Renal cortex interstitium (tissue), 15 donors: ENCODE measurements at places on chromosomes 16 and 17.

GRCh38 chr17:37742116-37742761, 2.6 kb downstream of the HNF1B start:
- no peak for DNase-seq

DNA sequence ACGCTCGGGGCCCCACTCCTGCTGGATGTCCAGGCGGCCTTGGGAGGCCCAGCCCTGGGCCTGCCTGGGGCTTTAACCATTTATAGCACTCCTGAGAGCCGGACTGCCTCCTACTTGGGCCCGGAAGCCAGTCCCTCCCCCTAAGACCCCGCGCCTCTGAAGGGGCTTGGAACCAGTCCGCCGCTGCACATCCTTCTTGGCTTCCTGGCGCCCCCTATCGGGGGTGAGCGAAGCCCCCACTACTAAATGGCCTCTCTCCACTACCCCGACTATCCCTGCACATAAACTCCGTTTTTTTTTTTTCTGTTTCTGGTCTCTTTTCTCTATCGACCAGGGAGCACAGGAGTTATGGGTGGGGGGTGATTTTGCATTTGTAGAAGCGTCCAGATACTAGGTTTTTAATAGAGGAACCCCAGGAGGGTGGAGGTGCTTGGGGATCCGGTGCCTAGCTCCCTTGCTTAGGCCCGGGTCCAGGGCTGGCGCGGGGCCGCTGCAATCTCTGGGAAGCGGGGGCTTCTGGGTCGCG, 633 bp upstream of the NOL3 start:
- no peak for DNase-seq

DNA sequence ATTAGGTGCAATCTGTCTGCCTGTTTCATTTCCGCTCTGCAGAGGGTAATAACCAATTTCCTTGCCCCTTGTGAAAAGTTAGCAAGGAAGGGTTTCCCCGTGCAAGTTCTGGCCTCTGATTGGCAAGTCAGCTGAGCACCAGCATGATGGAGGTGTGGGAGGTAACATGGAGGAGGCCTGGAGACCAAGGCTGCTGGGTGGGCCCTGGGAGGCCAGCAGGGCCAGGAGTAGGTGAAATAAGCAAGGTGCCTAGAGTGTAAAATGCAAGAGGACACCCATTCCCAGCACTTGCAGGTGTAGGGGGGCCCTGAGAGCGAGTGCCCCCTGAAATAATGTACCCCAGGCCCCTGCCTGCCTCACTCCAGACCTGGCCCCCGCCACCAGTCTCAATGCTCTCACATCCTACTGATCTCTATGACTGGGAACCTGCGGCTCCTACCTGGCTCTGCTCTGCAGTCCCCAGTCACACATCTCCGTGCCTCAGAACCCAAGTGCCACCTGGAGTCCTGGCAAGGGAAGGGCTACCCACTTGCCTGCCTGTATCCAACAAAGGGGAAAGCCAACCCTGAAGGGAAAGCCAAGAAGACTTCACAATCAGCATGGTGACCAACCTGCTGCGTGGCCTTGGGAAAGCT, 116.2 kb downstream of the C16orf78 start:
- no peak for DNase-seq

GRCh38 chr17:32584792-32585191, 98.0 kb downstream of the CDK5R1 start:
- DNase-seq: no peak

DNA sequence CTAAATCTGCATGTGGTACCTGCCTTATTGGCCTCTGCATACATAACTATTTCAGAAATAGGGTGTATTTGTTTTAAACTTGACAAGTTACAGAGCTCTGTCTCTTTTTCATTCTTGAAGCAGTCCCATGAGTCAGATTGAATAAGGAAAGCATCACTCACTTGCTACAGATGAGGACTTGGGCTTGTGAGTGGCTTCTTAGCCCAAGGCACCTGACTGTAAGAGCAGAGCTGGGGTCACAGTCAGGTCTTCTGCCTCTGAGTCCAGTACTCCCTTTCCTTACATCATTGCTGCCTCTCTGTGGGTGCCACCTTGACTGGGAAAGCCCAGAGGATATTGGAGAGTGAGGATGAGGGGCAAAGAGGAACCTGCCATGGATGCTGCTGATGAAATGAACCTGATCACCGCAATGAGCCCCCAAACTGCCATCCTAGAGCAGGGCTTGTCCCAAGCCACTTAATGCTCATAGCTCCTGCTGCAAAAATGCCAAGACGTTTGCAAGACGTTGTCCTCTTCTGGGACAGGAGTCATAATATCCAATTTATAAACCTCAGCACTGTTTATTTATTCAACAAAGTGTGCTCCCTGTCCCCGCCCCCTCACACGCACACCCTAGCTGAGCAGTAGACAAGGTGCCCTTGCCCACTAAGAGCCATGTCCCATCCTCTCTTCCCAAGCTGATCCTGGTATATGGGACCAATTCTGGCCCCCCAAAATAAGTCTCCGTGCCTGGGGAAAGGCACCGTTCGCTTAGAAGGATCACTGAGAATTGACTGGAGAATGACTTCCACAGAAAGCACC, 74.1 kb downstream of the CCDC182 start:
- no peak for DNase-seq

DNA sequence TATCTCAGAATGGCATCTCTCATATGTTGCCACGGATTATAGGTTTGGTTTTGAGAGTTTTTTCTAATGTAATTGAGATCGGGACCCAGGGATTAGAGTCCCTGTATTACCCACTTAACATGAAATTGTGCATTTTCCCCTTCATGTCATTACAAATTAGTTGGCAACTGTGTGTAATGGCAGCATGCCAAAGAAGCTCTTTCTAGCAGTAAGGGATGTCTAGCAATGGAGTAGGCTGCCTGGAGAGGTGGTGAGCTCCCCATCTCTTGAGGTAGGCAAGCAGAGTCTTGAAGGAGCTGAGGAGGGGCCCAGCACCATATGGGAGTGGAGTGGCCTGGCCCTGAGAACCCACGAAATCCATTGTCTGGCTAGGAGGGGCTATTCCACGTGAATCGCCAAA, 10.0 kb upstream of the KATNB1 start:
- DNase-seq: no peak
